GM20000 (cell line): ENCODE measurements at places on chromosomes 6 and 20.
A peak's percentile ranks its signal among the peaks of the same experiment; 100 is the strongest.

DNA sequence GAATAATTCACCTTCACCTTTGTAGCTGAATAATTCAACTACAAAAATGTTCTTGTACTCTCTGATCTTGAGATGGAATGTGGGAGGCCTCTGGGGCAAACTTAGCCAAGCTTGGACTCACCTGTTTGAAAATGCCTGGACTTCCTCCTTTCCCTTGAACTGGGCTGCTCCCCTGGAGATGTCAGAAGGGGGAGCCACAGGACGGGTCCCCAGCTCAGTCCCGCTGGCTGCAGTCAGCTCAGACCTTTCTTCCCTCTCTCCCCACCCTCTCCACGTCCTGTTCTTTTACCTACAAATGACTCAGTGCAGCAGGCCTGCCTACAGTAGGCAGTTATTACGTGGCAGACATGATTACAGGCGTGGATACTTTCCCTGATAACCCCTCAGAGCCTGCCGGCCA, 131.5 kb upstream of the RALGAPA2 start:
- no peak for DNase-seq

DNA sequence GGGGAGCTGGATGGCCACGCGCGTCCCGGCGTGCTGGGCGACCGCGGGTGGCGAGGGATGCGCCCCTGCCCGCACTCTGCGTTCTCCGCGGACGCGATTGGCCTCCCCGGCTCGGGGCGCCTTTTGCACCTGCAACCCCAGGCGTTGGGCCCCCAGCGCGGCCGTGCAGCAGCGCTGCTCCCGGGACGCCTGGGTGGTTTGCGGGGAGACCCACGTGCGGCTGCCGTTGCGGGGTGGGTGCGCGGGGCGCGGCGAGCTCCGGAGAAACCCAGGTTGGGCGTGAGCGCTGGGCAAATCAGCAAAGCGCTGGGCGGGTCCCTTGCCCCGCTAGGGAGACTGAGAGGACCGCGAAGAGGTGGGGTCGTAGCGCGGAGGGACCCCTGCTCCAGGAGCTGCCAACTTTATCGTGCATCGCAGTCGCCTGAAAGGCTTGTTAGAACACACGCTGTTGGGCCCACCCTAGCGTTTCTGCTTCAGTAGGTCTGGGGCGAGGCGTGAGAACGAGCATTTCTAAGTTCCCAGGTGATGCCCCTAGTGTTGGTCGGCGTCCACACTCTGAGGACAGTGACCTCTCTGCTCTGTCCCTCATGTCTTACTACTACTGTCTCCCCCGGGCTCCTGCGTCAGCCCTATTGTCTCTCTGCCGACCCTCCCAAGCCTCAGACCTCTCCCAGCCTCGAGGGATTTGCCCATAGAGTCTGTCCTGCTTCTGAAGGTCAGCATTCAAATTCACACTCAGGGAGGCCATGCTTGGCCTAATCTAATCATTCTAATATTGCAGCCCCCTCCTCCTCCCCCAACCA, 538 bp upstream of the ZFP64 start:
- DNase-seq: peak; percentile 71

DNA sequence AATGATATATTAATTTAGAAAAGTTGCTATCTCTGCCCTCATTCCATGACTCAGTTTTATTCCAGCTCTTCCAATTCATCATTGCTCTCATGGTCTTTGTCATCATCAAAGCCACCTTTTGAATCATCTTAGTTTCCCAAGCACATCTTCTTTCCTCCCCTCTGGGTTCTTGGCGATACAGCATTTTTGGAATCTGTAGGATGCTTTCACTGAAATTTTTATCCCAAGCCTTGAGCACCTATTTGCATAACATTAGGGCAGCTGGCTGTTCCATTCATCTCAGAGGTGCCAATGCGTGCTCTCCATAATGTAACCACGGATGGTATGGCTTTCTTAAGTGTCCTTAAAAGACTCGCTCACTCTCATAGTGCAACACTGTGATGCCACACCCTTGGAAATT, 100.4 kb downstream of the SNX5 start:
- DNase-seq: no peak

DNA sequence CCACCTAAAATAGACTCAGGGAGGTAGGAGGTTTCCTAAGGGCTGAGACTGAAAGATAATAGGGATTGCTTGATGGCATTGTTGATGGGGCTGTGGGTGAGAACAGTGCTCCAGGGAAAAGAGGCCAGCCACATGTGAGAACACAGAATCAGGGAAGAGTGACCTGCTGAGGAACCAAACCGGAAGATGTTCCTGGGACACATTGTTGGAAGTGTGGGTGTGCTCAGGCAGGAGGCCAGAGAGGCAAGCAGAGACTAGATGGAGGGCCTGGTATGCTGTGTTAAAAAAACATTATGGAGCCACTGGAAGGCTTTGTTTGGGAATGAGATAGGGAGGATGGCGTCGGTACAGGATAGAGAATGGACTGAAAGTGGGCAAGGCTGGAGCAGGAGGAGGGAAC, 23.3 kb downstream of the RNF144B start:
- no peak for DNase-seq

- no peak for DNase-seq
These were observed 31.5 kb downstream of the MAFB start for GRCh38 chr20:40657526-40657925.

- no peak for DNase-seq
These were observed 91.4 kb upstream of the NEDD9 start for GRCh38 chr6:11323666-11324452.

- no peak for DNase-seq
These were observed 25.6 kb upstream of the MBOAT1 start for GRCh38 chr6:20237677-20238460.

DNA sequence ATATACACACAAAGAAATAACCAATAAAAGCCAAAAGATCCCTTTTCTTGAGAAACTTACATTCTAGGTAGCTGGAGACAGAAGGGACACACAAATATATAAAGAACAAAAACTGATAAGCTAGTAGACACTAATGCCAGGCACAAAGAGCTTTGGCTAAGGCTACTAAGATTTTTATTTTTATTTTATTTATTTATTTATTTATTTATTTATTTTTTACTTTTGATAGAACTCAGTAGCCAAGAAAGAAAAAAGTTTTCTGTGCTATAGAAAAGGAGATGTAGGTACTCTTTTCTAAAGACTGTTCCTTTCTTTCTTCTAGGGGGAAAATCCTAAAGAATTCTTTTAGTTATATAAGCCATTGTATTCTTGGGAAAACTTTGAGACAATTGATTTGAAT, 34.1 kb downstream of the THEMIS start:
- no peak for DNase-seq

- no peak for DNase-seq
These were observed 17.4 kb downstream of the PRPH2 start for GRCh38 chr6:42704937-42705374.

DNA sequence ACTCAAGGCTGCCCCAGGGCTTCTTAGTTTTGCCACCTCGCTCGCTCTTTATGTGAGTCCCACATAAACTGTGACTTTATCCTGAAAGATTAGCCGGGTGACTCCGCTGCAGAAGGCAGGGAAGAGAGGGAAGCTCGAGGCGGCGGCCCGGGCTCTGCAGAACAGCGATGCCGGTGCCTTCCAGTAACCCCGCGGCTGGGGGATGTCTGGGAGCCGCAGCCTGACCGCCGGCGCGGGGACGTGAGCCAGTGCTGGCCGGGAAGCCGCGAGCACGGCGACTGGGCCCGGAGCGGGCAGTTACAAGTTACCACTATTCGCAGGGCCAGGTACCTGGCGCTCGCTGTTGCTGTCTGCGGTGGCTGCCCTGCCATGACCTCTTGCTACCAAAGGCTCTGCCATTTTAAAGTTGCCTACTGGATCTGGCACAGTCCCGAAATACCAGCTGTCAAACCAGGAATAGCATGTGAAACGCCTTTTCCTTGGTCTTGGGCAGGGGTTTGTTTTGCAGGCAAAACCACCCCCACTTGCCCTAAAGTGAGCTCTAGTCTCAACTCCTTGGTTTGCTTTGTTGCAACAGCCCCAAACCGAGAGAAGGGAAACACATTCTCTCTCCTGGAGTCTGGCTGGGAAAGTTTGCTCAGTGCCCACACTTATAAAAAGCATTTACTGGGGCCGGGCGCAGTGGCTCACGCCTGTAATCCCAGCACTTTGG, 124.0 kb upstream of the SLC2A12 start:
- DNase-seq: no peak

DNA sequence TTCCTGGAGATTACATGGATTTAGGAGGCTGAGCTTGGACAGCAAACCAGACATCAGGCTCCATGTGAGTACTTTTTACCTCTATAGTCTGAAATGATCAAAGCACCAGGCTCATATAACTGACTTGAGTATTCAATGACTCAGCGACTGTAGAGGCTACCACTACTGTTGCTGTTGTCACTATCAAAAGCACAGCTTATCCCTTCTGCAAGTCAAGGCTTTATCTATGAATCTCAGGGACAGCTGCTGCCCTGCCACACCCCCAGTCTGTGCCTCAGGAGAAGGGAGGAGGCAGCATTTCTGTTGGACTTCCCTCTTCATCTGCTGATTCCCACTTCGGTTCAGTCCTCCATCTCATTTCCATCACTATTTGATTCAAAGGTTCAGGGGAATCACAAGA, 80.5 kb upstream of the CNR1 start:
- no peak for DNase-seq

DNA sequence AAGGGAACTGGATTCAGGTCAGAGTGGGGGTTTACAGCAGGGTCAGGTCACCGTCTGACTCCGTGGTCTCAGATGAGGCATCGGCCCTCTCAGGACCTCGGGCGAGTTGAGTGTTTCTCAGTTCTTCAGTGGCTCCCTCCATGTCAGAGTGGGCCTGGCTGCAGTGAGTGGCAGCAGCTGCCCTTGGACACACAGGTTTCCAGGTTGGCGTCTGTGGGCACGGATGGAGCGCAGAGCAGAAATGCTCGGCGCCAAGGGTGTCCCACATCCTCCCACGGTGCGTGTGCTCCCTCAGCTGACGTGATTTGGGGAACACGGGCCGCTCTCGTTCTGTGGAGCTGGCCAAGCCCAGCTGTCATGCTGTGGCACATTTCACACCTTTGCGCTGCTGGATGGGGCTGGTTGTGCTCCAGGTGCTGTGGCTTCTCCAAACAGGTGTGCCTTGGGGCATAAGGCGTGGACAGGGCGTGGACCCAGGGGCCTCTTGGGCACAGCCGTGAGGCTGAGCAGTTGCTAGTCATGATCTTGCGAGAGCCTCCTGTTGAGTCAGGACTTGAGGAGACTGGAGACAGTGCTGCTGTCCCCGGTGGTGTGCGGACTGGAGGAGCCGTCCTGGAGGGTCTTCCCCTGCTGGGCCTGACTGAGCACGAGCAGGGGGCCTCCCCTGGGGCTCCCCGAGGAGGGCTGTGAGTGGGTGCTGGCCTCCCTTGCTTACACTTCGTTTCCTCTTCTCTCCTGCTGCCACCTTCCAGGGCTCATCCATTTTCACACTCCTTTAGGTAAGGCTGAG, 9.5 kb upstream of the DNAJC5 start:
- DNase-seq: peak; percentile 58

DNA sequence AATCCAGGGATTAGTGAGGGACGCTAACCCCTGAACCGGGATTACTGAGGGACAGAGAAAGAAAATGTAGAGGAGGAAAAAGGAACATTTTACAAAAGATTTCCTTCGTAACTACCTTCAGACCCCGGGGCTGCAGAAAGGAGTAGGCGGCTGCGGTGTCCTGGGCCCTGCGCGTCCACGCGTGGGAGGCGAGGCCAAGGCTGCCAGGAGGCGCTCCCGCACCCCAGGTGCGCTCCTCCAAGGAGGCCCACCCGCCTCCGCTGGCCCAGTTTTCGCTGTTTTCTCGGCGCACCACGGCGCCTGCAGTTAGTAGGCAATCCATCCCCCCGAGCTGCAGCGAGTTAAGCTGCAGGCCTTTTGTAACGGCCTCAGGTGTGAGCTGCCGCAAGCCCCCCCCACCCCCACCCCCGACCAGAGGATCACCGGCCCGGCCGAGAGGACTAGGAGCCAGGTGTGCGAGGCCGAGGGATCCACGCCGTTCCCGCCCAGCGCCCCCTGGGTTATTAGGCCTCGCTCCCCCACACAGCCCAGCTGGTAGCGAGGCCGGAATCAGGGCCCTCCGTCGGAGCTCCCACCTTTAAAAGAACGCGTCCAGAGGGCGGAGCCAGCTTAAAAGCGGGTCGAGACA, 380.3 kb upstream of the ARID1B start:
- DNase-seq: no peak

GRCh38 chr6:168616816-168617765, 176.1 kb downstream of the SMOC2 start:
- no peak for DNase-seq
